ENCODE measurements at places on chromosomes 13 and 19.

- DNase-seq = no peak
Measured at GRCh38 chr13:79722885-79723445, 242.0 kb downstream of the NDFIP2 start.

DNA sequence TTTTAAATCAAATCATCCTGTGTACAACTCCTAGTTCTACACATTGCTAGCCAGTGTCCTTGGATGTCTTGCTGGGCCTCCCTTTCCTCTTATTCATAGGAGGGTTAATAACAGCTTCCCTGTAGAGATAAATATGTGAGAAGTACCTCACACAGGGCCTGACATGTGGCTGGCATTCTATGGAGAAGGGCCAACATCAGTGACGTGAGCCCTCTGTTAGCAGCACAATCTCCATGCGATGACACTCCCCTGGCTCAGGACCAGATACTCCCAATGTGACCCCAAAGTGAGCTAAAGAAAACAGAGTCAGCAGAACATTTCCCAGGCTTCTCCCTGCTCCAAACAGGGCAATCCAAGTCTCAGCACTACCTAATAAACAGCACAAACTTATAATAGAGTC is 818.4 kb downstream of the DIAPH3 start:
- DNase-seq = no peak

DNA sequence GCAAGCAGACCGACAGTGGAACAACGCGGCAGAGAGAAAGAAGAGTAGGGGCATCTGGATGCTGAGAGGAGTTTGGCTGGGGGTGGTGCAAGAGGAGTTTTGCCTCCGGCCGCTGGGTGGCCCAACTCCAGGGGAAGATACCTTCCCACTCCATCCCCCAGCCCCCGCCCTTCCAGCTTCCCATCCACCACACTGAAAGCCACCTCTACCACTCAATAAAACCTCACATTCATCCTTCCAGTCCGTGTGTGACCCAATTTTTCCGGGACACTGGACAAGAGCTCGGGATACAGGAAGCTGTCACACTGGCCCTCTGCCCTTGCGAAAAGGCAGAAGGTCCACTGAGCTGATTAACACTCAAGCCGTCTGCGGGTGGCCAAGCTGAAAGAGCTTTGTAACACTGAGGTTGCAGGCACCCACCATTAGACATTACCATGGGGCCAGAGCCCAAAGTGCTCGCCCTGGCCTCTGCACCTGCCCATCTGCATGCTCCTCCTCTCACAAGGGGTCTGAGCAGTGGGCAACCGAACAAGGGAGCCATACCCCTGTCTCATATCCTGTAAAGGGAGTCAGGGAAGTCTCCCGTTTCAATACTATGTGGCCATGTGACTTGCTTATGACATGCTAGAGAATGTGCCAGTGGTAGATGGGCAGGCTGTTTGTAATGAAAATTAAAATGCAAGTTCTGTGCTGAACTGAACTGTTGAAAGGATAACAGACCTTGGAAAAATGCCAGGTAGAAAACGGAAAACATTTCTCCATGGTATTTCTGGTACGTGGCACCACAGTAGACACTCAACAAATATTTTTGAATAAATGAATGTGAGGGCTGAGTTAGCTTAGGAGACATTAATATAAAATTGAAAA is 205.1 kb upstream of the STARD13 start:
- DNase-seq = no peak

DNA sequence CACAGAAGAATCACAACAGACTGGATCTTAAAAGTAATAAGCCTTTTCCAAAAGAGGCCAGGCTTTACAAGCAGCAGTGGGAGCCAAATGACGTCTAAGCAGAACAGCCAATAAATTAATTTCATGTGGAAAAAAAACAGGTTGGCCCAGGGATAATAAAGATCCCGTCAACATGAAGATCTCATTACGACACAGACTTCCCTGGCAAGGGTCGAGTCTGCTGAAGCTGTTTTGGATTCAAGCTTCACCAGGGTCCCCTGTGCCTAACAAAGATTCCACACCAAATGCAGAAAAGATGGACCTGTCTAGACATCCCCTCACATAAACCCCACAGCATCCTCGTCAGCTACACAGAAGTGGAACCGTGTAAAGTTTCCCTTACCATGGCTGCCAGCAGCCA is 215.1 kb upstream of the ZNF507 start:
- DNase-seq = no peak

GRCh38 chr19:16067205-16067938 is 8.9 kb upstream of the TPM4 start:
- DNase-seq = no peak

GRCh38 chr19:2987797-2988196 is 10.4 kb downstream of the TLE6 start:
- no peak for DNase-seq
